ENCODE measurements at places on chromosomes 2 and 18.

DNA sequence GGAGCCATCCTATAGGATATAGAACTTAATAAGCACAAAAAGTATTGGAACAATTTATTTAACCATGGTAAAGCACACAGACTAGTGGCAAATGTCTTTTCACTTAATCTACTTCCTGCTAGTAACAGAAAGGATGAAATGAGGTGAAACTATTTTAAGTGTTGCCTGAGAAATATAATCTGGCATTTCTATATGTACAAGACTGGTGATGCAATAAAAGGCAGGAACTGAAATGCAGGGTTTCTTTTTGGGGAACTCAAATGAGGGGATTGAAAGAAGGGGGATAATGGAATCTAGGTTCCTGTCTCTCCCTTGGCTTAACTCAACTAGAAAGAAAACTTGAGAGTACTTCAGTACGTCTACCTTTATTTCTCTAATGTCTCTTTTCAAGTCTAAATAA is 122.3 kb downstream of the MEMO1 start:
- DNase-seq = no peak

GRCh38 chr2:238063414-238064189 is 2.8 kb downstream of the SCLY start:
- DNase-seq = no peak

- DNase-seq = no peak
Measured at GRCh38 chr2:100632759-100633158, 70.0 kb downstream of the PDCL3 start.

DNA sequence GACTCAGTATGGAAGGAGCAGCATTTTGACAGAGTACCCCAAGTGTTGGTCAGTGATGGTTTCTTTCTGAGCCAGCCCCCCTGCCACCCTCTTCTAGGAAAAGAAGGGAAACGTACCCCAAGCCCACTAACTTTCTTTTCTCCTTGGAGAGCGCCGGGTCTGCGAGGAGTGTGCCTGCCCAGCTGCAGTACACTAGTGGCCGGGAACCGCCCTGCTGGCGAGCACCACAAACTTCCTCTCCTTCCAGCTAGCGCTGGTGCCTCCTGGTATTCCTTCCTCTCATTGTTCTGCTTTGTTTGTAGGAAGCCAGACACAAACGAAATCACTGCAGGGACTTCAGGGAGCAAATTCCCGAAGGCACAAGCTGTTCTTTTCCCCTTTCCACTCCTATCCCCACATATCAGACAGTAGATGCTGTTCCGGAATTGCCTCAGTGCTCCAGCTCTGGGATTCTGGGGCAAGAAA is 1.8 kb downstream of the CCDC85A start:
- peak; percentile 50 for DNase-seq

- no peak for DNase-seq
Measured at GRCh38 chr2:233803994-233804393, 25.9 kb downstream of the MROH2A start.

GRCh38 chr18:54359233-54359632 is 1.5 kb downstream of the C18orf54 start:
- DNase-seq = peak; percentile 12

DNA sequence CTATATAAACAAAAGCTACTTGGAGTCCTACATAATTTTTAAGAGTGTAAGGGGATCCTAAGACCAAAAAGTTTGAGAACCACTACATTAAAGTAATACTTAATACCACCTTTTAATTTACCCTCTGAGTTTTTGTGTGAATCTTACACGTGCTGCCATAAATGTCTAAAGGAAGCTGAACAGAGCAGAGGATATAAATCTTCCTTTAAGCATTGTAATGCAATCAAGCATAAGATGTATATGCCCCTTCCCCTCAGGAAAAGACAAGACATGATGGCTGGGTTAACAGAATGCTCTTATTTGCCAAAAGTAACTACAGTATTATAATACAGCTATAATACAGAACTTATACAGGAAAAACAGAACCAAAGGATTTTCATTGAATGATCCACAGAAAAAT is 2.9 kb downstream of the ESCO1 start:
- no peak for DNase-seq

- no peak for DNase-seq
Measured at GRCh38 chr2:180987146-180987545, 6.7 kb downstream of the UBE2E3 start.
